ENCODE measurements at places on chromosomes 5 and 9.

GRCh38 chr5:93995126-93995621, 253.8 kb upstream of the POU5F2 start:
- no peak for DNase-seq

DNA sequence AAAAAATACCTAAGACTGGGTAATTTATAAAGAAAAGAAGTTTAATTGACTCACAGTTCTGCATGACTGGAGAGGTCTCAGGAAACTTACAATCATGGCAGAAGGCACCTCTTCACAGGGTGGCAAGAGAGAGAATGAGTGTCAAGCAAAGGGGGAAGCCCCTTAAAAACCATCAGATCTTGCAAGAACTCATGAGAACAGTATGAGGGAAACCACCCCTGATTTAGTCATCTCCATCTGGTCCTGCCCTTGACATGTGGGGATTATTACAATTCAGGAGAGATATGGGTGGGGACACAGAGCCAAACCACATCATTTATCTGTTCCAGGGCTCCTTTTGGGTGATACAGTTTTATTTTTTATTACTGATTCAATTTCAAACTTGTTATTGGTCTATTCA, 23.2 kb upstream of the ADAMTS16 start:
- no peak for DNase-seq

GRCh38 chr9:83445703-83446265, 92.4 kb downstream of the FRMD3 start:
- DNase-seq, result no peak

GRCh38 chr5:74201334-74202081, 439.0 kb downstream of the ENC1 start:
- no peak for DNase-seq

DNA sequence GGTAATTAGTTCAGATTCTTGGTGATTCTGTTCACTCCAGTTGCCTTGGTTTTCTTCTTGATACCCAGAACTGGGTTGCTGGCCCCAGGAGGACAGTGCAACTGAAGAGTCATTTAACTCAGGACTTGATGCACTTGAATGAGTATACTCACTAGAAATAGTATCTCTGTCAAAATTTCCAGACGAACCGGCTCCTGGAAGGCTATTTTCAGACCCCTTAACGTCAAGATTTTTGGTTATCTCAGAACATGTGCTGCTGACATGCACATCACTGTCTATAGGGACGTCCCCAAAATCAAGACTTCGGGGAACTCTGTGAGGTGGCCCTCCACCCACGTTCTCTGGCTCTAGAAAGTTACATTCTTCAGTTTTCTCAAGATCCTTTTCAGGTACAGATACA, 56.7 kb upstream of the PCA3 start:
- DNase-seq, result no peak

DNA sequence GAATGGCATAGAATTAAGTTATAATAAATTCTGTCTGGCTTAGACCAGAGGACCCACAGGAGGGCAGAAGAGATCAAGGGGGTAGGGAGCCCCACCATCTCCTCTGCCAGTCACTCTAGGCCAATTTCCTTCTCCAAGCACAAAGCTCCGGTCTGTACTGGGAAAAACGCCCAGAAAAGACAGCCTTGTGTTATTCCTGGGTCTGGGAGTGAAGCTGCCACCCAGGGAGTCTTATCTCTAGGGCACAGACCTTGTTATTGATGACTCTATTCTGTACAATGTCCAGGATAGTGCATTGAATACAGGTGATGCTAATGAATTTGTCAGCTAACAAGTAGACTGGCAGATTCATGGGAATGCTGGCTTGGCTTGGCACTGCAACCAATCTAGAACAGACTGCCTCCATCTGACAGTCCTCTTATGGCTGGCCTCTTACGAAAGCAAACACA, 60.7 kb downstream of the MED27 start:
- DNase-seq, result no peak

GRCh38 chr5:14187660-14188059, 44.5 kb downstream of the TRIO start:
- no peak for DNase-seq

GRCh38 chr5:57442080-57442839, 40.4 kb downstream of the ACTBL2 start:
- DNase-seq, result no peak

DNA sequence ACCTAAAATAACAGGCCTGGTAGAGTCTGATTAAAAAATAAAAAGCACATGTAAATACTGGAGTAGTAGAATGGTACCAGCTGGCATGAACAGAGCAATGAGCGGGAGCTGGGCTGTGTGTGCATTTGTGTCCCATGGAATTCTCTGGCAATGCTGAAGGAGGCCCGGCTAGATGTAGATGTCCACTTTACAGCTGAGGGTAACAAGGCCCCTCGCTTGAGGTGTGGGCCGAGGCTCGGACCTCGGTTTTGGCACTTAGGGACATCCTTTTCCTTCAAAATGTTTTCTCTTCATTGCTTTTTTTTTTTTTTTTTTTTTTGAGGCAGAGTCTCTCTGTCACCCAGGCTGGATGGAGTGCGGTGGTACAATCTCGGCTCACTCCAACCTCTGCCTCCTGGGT, 1.5 kb upstream of the FGD3 start:
- no peak for DNase-seq

- DNase-seq, result no peak
Measured at GRCh38 chr9:13446286-13446937, 166.9 kb upstream of the MPDZ start.

DNA sequence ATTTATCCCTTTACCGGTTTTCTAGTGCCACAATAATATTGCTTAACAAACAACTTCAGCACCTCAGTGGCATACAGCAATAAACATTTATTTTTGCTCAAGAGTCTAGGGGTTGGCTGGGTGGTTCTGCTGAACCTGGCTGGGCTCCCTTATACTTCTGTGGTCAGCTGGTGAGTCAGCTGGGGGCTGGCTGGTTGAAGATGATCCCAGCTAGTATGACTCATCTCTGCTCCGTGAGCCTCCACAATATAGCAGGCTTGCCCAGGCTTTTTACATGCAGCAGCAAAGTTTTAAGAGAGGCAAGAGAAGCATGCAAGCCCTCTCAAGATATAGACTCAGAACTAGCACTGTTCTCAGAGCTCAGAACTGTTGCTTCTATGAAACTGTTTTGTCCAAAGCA, 523.5 kb upstream of the CLINT1 start:
- no peak for DNase-seq

- DNase-seq, result no peak
Measured at GRCh38 chr5:123089914-123090660, 1.0 kb downstream of the PRDM6 start.

GRCh38 chr9:83188277-83188676, 125.3 kb upstream of the RASEF start:
- no peak for DNase-seq

DNA sequence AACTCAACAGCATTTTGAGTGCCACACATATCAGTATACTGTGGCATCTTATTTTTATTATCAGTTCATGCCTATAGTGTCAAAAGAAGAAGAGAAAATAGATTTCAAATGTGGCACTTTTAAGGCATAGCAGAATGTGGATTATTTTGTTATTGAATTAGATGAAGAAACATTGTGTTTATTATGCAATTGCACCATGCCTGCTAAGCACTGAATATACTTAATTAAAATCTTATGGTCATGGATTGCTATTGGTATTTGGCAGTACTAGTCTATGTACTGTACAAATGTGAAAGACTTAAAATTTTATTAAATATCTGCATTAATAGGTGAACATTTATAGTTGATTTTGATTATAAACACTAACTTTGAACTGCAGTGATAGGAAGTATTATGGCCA, 128.8 kb downstream of the FER start:
- DNase-seq, result no peak

DNA sequence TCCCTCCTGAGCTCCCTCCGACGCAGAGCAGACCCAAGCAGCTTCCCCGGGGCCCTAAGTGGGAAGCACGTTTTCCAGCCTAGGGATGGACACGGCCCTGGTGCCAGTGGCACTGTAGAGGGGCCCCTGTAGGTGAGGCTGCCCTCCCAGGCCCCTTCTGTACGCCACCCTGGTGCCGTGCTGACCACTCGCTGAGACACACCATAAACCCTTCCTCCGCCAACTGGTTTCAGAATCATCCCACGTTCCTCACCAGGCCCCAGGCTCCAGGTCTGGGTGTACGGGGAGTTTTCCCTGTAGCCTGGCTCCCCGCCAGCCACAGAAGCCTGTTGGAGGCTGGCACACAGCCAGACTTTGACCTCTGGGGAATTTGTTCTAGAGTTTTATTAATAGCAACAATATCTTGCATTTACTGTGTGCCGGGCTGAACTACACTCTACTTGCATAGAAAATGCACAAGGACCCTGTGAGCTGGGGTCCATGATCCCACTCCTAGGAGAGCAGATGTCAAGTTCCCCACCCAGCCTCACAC, 18.2 kb upstream of the WDR38 start:
- DNase-seq, result no peak

- no peak for DNase-seq
Measured at GRCh38 chr9:136825295-136826187, 16.7 kb upstream of the AJM1 start.

GRCh38 chr9:26801772-26802171, 90.8 kb downstream of the CAAP1 start:
- DNase-seq, result no peak

DNA sequence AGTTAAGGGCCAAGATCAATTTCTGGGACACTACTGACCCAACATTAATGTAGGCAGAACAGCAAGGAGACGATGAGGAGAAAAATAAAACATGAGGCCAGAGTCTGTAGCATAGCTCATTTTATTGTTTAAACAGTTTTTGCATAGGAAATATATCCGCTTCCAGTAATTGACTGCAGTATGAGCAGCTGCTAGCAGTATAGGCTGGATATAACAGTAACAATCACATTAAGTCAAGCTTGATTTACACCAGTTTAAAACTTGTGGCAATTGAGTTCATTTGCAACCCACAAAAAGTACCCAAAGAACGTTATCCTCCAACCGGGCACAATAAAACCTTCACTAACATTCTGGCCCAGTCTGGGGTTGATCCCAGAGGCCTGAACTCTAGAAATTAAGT, 232.2 kb downstream of the NFIB start:
- no peak for DNase-seq

- no peak for DNase-seq
Measured at GRCh38 chr9:133664173-133665050, 28.2 kb downstream of the DBH start.

GRCh38 chr9:80503671-80504281, 932.0 kb downstream of the TLE4 start:
- no peak for DNase-seq

DNA sequence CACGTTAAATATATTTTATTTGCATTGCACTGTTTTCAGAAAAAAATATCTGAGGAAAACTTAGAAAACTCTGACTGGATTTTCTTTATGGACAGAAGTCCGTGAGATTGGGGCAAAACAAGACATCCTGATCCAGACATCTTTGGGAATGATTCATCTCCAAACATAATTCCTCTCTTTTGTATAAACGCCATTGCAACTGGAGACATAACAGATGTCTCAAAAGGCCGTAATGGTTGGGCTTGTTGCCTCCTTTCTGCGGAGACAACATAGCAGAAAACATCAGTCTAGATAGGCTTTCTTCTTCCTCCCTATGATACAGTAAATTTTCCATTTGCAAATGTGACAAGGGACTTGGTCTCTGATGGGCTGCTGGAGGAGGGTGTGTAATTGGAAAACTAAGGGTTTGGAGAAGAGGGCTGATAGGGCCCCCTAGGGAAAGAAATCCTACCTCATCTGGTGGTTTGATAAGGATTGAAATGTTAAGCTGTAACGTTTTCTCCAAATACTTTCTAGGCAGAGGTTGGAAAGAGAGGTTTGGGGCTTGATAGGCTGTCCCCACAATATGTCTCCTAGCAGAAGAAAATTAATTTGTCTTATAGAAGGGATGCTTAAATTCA, 631.5 kb upstream of the ST8SIA4 start:
- no peak for DNase-seq

- DNase-seq, result no peak
Measured at GRCh38 chr9:36191686-36192085, 965 bp downstream of the CLTA start.

DNA sequence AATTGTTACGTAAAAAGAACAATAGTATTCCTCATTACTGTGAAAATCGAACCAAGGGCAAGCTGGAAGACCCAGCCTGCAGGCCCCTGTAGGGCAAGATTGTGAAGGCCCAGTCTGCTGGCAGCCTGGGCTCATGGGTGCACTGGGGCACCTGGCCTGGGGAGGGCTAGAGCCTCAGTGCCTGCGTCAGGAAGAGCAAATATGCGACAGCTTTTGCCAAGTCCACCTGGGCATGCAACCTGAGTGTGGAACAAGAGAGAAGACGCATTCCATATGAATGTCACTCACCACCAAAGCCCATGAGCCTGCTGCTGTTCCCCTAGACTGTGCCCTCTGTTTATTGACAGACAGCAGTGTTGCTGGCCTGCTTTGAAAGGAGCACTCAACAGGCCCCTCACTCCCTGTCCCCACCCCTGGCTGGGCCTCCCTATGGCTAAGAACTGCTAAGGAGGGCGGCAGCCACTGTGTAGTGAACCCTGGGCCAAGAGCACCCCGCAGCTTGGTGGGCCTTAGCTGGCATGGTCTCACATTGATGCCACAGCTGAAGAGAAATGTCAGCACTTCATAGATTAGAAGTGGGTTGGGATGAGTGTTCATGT, 28.2 kb downstream of the PSD2 start:
- no peak for DNase-seq

DNA sequence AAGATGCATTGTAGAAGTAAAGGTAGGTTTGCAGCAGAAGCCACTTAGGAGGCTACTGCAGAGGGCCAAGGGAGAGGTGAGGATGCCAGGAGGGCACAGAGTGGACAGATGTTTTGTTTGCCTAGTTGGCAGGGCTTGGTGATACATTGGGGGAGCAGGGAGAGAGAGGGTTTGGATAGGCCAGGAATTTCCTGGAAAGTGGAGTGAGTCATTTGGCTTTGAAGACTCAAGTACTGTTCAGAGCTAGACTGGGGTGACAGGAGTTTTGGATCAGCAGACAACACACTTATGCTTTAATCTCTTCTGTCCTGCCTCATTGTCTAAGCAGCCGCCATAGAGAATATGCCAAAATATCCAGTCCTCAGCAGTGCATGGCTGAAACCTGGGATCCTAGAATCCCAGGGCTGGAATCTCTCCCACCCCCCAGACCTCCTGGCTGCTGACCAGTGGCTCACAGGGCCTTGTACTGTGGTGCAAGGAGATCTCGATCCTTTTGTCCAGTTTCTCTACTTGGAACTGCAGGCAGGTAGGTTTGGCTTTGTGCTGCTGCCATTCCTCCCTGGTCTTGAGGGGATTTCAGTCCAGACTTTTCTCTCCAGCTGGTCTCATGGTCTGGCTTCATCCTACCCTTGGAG, 11.0 kb downstream of the TMEM268 start:
- no peak for DNase-seq

GRCh38 chr9:95286151-95286550, 31.4 kb downstream of the FANCC start:
- no peak for DNase-seq

DNA sequence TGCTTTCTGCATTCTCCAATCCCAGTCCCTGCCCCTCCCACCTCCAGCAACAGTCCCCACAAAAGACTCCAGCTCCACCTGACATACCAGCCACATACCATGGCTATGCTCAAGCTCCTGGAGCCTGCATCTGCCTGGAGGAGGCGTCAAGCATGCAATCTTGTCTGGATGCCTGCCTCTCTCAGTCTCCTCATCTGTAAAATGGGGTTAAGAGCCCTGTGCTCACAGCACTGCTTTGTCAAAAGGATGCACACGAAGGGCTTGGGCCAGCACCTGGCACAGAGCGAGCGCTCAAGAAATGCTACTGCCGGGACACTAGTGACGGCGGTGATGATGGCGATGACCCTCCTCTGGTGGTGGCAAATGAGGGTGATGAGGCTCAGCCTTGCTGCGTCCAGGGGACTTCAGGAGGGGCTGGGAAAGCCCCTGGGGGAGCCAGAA, 202.9 kb upstream of the IER5L start:
- no peak for DNase-seq
